Ovary (tissue), 10 donors: ENCODE measurements at places on chromosomes 1 and 21. TPM values are rescaled to one million over a fixed set of nuclear protein-coding genes. Genes with fewer than 3 reads are reported as not detected.

DNA sequence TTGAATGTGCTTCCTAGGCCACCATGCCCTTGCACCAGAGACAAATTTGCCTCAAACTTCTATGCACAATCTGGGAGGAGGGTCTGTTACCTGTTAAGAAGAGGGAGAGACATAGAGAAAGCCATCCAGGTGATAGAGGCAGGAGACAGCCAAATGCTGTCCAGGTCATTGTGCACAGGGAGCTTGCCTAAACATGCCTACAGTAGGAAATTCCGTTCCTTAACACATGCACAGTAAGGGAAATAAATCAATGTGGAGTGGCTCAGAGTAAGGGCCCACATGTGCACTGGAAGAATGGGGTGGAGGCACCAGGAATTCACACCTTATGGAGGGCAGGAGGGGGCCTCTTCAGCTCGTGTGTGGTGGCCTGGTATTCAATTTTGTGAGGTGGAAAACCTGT, 19.5 kb upstream of the CREG1 start:
- DNase-seq, result no peak

DNA sequence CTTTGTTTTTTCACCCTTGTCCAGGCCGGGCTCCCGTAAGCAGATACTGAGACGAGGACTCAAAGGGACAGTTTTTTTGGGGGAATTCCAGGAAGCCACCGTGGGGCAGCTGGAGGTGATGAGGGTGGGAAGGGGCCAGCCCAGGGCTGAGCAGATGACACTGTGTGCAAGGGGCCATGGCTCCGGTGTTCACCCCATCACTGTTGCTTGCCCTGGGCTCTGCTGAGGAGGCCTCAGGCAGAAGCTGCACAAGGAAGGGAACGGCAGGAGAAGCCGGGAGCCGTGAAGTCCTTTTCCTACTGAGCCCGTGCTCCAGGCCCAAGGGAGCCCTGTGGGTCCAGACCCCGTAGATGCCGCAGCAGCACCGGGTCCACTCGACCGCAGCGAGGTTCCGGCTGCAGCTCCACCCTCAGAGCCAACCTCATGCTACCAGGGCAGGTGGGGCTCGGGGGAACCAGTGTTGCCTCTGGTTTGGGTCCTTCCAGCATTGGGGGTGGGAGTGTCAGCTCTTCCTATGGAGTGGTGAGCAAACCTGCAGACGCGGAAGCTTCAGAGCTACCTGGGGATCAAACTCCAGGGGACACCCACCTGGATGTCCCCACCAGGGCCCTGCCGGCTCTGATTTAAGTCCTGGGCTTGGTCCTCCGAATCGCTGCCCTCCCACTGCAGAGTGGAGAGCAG, 4.3 kb upstream of the CALML6 start:
- peak; percentile 49 for DNase-seq

- no peak for DNase-seq
Measured at GRCh38 chr1:237071641-237072420, 29.8 kb downstream of the RYR2 start.

DNA sequence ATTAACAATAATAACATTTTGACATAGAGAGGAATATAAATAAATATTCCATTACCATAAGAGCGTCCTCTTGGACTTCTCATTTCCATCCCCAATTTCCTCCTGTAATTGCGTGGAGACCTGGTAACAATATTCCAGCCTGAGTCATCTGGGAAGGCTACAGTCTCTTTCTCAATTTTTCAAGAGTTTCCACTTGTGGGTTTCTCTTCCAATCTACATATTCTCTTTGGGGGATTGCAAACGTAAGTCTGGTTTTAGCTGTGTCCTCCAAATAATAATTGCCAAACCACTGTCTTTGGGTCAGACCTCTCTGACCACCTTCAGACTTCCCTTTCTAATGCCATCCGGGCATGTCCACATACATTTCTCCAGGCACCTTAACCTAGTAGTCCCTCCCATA, 124.5 kb upstream of the USP24 start:
- DNase-seq, result no peak

- peak; percentile 20 for DNase-seq
Measured at GRCh38 chr1:75616436-75617433, 5.8 kb upstream of the SLC44A5 start.

DNA sequence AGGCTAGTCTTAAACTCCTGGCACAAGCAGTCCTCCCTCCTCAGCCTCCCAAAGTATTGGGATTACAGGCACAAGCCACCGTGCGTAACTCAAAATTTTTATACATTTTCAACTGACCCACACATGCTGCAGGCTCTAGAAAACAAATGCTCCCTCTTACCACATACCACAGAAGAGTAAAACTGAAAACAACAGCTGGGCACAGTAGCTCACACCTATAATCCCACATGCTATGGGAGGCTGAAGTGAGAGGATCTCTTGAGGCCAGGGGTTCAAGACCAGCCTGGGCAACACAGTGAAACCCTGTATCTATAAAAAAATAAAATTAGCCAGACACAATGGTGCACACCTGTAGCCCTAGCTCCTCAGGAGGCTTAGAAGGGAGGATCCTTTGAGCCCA, 56.7 kb downstream of the AKT3 start:
- no peak for DNase-seq

DNA sequence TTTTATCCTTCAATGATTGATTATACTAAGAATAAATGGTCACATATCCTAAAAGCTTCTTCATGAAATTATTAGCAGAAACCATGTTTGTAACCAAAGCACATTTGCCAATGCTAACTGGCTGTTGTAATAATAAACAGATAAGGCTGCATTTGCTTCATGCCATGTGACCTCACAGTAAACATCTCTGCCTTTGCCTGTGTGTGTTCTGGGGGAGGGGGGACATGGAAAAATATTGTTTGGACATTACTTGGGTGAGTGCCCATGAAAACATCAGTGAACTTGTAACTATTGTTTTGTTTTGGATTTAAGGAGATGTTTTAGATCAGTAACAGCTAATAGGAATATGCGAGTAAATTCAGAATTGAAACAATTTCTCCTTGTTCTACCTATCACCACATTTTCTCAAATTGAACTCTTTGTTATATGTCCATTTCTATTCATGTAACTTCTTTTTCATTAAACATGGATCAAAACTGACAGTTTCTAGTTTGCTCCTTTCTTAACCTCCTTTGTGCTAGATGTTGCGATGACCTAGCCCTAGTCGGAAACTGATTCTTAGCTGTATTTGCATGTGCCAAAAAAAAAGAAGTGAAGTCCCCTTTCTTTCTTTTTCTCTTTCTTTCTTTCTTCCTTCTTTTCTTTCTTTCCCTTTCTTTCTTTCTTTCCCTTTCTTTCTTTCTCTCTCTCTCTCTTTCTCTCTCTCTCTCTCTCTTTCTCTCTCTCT, 45.1 kb downstream of the MAP3K7CL start:
- no peak for DNase-seq

Gene PACC1
- total RNA-seq, result 2.6 TPM

Gene AXDND1
- total RNA-seq, result not detected

- DNase-seq, result no peak
Measured at GRCh38 chr21:33976082-33977016, 60.7 kb upstream of the ATP5PO start.

DNA sequence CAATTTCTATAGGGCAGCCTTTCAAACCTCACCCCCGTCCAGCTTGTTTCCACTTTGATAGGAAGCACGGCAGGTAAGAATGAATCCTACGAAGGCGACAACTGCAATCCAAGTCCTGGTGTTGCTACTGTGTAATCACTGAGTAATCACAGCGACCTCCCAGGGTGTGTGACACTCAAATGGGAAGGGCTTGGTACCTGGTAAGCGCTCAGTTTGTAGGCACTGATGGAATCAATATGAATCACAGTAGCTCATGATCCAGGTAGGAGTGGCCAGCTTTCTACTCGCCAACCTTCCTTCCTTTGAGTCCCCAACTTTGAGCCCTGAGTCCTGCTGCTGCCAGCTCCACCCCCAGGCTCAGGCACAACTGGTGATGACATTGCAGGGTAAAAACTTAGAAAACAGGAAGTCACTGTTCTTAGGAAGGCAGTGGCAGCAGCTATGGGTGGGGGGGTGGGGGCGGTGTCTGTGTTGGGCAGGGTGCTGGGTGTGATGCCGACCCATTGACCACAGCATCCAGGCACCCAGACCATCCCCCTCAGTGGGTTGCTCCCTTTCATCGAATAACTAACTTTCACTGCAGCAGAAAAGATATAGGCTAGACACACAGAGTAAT, 70.7 kb downstream of the CD247 start:
- DNase-seq, result no peak

DNA sequence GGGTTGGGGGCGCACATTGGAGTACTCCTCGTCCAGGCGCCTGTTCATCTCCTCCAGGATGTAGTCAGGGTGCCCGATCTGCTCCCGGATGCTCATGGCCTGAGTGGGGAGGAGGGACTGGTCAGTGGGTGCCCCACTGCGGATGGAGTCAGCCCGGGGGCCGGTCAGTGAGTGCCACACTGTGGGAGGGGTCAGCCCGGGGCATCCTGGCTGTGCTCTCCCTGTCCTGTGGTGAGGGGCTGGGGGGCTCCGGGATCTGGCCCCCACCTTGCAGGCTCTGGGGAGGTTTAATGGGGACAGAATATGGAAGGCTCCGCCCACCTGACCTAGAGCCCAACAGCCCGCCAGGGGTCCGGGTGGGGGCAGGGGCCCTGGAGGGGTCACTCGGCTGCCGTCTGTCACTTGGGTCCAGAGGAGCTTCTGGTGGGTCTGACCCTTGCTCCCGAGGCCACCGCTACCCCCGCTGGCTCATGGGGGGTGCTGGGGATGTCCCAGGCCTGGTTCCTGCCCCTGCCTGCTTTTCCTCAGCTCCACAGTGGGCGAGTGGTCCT, 8.8 kb downstream of the PRXL2B start:
- DNase-seq, result no peak

Gene TNFRSF9
- not detected for total RNA-seq

Gene HORMAD1
- not detected for total RNA-seq

DNA sequence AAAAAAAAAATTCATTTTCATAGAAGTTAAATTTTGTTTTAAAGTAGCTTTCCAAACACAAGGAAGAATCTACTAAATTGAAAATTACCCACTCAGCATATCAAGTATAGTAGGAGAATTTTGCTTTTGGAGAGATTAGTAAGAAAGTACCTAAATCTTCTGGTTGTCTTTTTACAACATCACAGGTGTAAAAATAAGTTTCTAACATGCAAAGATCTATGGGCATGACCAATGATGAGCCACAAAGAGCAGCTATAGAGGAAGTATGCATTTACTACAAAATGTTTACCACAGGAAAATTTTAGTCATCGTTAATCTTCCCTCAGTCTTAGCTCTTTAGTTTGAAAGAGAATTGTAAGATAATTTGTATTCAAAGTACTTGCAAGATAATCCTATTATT, 28.1 kb downstream of the ANGPTL3 start:
- DNase-seq, result no peak

Gene NHLH1
- 0.20 TPM for total RNA-seq

DNA sequence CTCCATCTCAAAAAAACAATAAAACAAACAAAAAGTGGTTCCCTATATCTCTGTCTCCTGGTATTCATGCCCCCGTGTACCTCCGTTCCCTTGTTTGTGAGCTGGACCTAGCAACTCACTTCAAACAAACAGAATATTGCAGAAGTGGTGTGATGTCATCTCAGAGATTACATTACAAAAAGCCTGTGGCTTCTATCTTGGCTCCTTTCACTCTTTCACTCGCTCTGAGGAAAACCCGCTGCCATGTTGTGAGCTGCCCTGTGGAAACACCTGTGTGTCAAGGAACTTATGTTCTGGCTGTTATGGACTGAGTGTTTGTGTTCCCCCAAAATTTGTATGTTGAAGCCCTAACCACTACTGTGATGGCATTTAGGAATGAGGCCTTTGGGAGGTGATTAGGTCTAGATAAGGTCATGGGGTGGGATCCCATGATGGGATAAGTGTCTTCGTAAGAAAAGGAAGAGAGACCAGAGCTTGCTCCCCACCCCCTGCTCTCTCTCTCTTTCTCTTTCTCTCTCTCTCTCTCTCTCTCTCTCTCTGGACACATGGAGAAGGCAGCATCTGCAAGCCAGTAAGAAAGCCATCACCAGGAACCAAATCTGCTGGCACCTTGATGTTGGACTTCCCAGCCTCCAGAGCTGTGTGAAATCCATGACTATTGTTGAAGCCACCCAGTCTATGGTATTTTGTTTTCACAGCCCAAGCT, 7.4 kb upstream of the HYI start:
- DNase-seq, result no peak

Gene FCRL6
- total RNA-seq, result not detected

Gene UBE2U
- not detected for total RNA-seq

Gene GRHL3
- total RNA-seq, result not detected

- DNase-seq, result no peak
Measured at GRCh38 chr21:35208810-35209517, 159.9 kb upstream of the RUNX1 start.

DNA sequence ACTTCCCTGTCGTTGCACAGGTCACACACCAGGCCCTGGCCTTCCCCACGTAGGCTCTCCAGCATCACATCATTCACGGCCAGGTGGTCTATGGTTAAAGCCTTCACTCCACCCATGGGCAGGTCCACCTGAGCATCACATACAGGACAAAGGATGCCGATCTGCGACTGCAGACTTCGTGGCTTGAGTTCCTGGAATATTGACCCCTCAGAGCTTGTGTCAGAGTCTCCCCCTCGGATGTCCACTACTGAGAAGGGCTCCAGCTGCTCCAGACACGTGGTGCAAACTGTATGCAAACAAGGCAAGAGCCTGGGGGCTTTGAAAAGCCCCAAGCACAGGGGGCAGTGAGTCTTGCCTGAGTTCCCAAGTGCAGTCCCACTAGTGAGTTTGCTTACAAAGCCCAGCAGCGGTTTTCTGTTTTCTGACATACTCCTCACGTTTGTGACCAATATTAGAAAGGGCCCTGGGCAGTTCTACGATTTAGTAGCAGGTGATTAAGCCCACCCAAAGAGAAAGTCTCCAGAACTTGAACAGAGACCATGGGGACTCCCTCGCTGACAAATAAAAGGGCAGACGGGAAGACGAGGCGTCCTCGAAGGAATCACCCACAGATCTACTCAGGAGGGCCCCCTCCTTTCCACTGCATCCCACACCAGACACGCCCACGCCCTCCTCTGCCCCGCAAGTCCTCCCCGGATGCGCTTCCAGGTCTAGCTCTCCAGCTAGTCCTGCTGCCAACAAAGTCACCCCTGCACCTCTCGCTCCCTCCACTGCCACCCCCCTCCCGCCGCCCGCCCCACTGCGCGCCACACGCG, 568 bp downstream of the TRIM45 start:
- DNase-seq, result no peak

GRCh38 chr1:36536727-36537126, 54.0 kb upstream of the CSF3R start:
- no peak for DNase-seq

DNA sequence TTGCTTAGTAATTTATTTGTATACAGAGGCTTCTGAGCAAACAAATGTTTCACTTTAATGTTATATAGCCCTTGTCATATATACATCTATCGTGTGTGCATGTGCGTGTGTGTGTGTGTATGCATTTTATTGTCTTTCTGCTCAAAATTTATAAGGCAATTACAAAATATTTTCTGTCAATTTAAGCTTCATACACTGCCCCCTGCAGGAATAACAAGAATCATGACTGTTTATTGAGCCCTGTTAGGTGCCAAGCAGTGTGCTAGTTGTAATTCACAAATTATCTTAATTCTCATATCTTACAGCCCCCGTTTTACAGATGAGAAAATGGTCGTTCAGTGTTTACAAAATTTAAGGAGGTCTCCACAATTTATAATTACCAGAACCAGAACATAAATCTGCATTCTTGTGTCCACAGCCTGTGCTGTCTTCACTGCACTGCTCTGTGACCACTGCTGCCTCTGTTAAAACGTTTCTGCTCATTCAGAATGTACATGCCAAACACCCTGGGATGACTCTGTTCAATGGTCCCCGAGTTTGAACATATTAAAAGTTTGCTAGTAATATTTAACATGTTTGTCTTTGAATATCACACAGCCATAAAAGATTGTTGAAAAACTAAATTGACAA, 181.3 kb downstream of the ATP6V1G3 start:
- DNase-seq, result no peak

Gene NCF2
- total RNA-seq, result 2.7 TPM

- no peak for DNase-seq
Measured at GRCh38 chr1:161737625-161738024, 12.0 kb upstream of the DUSP12 start.
